ENCODE measurements at places on chromosomes 3 and 15. TPM values are rescaled to one million over a fixed set of nuclear protein-coding genes. Genes with fewer than 3 reads are reported as not detected.

WDR93 gene
- polyA plus RNA-seq = 0.59 TPM

HIGD2B gene
- 0.99 TPM for polyA plus RNA-seq

ASB14 gene
- polyA plus RNA-seq = 0.56 TPM

SCN11A gene
- 0.51 TPM for polyA plus RNA-seq

PLA1A gene
- polyA plus RNA-seq = 0.07 TPM

FBXO40 gene
- polyA plus RNA-seq = 10.3 TPM

MCTP2 gene
- polyA plus RNA-seq = 1.1 TPM

NOX5 gene
- 0.39 TPM for polyA plus RNA-seq

DNAJA4 gene
- 4.9 TPM for polyA plus RNA-seq

CCR1 gene
- not detected for polyA plus RNA-seq

RBP2 gene
- polyA plus RNA-seq = 0.26 TPM

GOLGA8R gene
- polyA plus RNA-seq = 0.54 TPM

ERC2 gene
- polyA plus RNA-seq = 18.1 TPM

CLDN16 gene
- polyA plus RNA-seq = not detected

NTRK3 gene
- polyA plus RNA-seq = 7.8 TPM

CISH gene
- polyA plus RNA-seq = 6.4 TPM

DUOX1 gene
- polyA plus RNA-seq = 6.2 TPM

CHRFAM7A gene
- 5.6 TPM for polyA plus RNA-seq

RAB8B gene
- 5.1 TPM for polyA plus RNA-seq

PLSCR5 gene
- 6.8 TPM for polyA plus RNA-seq

EPHB3 gene
- 142 TPM for polyA plus RNA-seq

ATP13A5 gene
- polyA plus RNA-seq = 0.16 TPM

PLOD2 gene
- 93.7 TPM for polyA plus RNA-seq

All from cardiac muscle cell (in vitro differentiated cells and primary cell).